ENCODE measurements at places on chromosomes 2 and 18.
A peak's percentile ranks its signal among the peaks of the same experiment; 100 is the strongest.

DNA sequence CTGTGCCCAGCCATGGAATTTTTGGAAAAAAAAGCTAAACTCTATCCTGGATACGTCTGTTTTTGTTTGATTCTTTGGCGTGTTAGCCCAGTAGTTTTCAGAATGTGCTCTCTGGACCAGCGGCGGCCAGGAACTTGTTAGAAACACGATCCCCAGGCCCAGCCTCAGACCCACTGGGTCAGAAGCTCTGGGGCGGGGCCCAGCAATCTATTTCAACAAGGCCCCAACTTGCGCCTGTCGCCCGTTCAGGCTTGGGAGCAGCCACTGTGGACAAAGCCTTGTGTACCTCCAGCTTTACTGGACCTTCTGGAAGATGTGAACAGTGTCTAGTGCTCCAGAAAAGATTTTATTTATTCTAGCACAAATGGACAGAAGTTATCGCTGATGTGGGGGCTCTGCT lies 14.3 kb downstream of the CABLES1 start:
- DNase-seq: no peak

GRCh38 chr2:55965276-55965675 lies 41.7 kb upstream of the EFEMP1 start:
- no peak for DNase-seq

- DNase-seq: no peak
These were observed 158.2 kb downstream of the TDRD15 start for GRCh38 chr2:21281791-21282514.

DNA sequence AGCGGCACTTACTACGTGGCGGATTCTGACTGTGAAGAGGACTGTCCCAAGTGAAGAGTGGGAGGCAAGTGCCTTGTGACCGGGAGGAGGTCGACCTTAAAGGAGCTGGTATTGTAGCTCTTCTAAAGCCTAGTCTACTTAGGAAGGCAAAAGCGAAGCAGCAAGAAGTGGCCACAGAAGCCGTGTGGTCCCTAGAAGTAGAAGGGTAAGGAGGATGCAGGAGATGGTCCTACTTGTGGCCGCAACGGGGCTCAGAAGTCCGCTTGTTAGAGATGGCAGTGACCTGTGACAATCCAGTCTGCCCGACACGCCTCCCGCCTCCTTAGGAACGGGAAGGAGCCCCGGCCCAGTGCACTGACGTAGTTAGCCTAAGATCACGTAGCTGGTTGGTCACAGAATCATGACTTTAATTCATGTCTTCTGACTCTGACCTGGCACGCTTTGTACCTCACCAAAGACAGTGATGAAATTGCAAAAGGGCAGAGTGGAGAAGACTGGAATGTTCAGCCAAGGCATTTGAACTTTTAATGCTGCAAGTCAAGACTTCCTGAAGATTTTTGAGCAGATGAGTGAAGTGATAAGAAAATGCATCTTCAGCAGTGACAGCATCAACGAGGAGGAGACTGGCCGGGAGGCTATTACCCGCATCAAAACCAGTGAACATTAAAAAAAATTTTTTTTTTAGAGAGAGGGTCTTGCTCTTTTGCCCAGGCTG lies 749 bp upstream of the EIF2AK3 start:
- DNase-seq: peak; percentile 87

DNA sequence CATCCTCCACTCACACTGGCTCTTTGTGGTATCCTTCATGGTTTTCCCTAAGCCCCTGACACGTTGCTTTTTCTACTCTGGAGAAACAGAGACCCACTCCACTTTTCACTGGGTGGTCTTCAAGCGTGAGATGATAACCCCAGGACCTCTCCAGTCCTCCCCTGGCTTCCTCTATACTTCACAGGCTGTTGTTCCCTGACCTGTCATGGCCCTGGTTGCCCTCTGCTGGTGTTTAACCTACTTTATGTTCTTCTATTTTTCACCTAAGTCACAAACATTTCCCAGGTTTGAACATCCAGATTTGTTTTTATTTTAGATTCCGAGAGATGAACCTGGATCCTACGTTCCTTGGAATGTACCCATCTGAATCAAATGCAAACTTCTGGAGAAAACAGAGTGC lies 84.5 kb downstream of the AOX1 start:
- no peak for DNase-seq

- no peak for DNase-seq
These were observed 49.4 kb downstream of the IMPA2 start for GRCh38 chr18:12030670-12031069.

GRCh38 chr2:47054036-47054555 lies 101.0 kb downstream of the STPG4 start:
- no peak for DNase-seq

DNA sequence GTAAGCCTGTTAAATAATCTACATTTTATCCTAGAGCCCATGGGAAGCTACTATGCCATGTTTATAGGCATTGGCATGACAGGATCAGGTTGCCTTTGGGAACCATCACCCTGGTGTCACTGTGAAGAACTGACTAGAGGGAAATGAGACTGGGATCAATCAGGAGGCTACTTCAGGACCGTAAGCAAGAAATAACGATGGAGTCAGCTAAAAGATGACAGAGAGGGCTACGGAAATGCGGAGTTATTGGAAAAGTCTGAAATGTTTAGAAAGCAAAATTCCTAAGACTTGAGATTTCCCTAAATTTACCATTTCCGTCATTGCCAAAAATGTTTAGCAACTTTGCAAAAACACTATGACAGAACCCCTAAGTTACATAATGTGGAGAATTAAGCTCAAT lies 50.2 kb downstream of the TTC21B start:
- no peak for DNase-seq

DNA sequence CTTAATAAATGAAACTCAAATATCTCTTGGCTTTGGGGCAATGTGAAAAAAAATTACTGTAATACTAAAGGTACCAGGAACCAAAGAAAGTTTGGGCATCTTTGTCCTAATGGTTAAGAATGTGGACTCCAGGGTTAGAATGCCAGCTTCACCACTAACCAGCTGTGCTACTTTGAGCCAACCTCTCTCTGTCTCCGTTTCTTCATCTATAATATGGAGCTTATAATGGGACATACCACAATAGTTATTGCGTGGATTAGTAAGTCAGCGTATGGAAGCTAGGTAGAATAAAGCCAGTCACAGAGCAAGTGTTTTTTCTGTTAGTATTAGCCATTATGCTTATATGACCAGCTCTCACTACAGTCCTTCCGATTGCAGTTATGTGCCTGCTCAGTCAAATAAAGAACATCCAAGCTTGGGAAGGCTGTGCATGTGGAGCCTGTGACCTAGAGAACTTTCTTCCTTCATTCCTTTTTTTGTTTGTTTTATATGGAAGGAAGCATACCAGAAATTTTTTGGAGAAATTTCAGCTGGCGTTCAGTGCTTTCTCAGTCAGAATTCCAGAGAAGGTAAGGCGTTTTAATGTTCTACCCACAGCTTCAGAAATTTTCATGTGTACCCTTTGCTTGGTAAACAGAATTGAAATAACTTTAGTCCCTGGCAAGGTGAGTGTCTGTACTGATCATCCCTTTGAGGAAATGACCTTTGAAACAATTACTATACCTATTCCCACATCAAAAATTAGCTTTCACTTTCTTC lies 114.0 kb upstream of the RND3 start:
- DNase-seq: no peak

GRCh38 chr2:201070948-201071478 lies 458 bp downstream of the HYCC2 start:
- no peak for DNase-seq

- no peak for DNase-seq
These were observed 204.5 kb downstream of the KIAA1328 start for GRCh38 chr18:37033419-37033818.

GRCh38 chr2:229350883-229351282 lies 79.8 kb upstream of the PID1 start:
- DNase-seq: no peak

- no peak for DNase-seq
These were observed 96.4 kb downstream of the LAMA1 start for GRCh38 chr18:7020995-7021777.

DNA sequence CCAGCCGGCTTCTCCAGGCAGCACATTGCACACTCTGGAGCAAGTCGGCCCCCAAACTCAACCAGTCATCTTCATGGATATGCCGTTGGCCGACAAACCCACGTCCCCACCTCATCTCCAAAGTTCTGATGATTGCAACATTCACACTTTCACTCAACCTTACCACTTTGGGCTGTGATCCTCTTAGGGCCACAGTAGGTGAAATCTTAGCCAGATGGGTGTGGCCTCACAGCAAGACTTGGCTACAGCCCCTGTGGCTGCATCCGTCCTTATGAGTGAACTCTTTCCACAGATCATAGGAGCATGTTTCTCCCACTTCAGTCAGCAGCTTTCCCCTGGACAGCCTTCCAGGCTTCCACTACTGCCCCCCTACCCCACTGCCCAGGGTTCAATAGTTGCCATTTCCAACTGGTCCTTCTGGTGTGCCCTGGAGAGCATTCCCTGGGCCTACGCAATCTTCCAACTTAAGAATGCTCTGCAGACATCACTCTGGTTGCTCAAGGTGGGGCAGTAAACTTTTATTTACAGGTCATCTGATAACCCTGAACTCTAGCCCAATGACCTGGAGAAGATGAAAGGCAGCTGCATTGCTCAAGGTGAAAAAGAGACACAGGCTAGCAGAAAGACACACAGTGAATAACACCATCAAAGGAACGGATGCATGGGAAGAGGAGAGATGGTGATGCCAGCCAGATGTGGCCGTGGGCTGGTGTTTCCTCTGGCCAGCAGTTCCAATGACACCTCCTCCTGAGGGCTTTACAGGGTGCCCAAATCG lies 34.5 kb downstream of the ARL4C start:
- DNase-seq: no peak

GRCh38 chr18:76658627-76659026 lies 163.6 kb upstream of the ZNF516 start:
- peak; percentile 6 for DNase-seq

- no peak for DNase-seq
These were observed 340.1 kb downstream of the CLIP4 start for GRCh38 chr2:29455200-29455860.

GRCh38 chr18:3368193-3368592 lies 81.8 kb upstream of the TGIF1 start:
- DNase-seq: no peak

- no peak for DNase-seq
These were observed 149.0 kb upstream of the EPC2 start for GRCh38 chr2:148495586-148495985.

- no peak for DNase-seq
These were observed at the start of gene IL1R1 for GRCh38 chr2:102141970-102142828. IL1R1 (plus strand) TSS chr2:102142746; CDS start chr2:102157725, 14,979 bp downstream.

DNA sequence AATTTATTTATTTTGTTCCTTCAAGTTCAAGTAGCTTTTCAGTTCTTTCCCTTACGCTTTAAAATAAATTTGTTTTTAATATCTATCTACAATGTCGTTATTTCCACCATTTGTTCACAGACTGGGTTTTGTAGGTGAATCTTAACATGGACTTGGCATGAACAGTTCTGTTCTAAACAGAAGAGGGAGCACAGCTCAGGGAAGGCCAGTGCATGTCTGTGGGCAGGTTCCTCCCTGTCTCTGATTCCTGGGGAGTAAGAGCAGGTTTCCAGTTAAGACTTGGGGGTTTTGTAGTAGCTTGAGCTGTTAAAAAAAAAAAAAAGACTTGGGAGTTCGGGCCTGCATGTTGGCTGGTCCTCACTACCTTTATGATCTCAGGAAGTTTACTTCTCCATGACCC lies 11.1 kb downstream of the TTL start:
- no peak for DNase-seq

DNA sequence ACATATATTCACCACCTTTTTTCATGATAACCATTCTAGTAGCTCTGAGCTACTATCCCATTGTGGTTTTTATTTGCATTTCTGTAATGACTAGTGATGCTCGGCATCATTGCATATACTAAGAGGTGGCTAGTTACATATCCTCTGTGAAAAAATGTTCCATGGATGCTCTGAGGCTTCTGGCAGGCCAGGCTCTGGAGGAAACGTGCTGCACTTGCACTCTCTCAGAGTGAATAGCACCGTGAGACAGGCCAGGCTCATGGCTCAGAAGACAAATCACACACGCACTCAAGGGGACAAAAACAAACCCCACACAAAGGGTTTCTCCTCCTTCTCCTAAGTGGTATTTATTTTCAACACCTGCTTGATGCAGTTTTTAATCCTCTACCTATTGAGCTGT lies 1085.3 kb upstream of the CNTNAP5 start:
- no peak for DNase-seq

GRCh38 chr2:64540615-64541014 lies 16.5 kb downstream of the AFTPH start:
- no peak for DNase-seq

- no peak for DNase-seq
These were observed 38.6 kb downstream of the SLC25A12 start for GRCh38 chr2:171855401-171855800.

DNA sequence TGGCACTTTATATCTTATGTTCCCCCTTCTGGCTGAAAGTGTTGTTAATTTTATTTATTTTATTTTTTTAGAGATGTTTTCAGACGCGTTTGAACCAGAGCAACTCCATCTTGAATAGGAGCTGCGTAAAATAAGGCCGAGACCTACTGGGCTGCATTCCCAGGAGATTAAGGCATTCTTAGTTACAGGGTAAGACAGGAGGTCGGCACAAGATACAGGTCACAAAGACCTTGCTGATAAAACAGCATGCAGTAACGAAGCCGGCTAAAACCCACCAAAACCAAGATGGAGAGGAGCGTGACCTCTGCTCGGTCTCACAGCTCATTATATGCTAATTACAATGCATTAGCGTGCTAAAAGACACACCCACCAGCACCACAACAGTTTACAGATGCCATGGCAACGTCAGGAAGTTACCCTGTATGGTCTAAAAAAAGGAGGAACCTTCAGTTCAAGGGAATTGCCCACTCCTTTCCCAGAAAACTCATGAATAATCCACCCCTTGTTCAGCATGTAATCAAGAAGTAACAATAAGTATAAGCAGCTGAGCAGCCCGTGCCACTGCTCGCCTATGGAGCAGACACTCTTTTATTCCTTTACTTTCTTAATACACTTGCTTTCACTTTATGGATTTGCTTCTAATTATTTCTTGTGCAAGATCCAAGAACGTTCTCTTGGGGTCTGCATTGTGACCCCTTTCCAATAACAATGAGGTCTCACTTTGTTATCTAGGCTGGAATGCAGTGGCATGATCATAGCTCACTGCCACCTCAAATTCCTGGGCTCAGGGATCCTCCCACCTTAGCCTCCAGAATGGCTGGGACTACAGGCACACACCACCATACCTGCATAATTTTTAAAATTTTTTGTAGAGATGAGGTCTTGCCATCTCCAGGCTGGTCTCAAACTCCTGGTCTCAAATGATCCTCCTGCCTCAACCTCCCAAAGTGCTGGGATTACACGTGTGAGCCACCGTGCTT lies 55.9 kb downstream of the CACNB4 start:
- no peak for DNase-seq

DNA sequence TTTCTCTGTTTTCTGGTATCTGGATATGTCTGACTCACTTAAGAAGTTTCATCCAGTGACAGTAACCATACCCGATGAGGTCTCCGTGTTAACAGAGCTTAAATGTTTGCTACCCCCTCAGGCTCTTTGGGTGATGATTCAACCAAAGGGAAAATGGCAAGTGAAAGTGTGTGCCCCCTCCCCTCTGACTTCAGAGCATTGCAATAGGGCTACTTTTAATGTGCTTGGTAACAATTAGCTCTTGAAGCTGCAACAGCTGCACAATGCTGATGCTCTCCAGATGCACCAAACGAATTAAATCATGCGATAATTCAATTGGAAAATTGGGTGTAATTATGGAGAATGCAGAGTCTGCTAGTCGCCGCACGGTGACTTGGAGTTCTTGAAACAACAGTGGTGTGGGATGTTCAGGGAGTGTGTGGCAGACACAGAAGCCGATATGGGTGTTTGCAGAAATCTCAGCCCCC lies 270.7 kb downstream of the ALK start:
- DNase-seq: no peak

GRCh38 chr2:224085246-224085645 lies 46.2 kb upstream of the SERPINE2 start:
- DNase-seq: no peak
